Muscle of leg (tissue), 16 donors: ENCODE measurements at places on chromosomes 4 and X.
A peak's percentile ranks its signal among the peaks of the same experiment; 100 is the strongest.

DNA sequence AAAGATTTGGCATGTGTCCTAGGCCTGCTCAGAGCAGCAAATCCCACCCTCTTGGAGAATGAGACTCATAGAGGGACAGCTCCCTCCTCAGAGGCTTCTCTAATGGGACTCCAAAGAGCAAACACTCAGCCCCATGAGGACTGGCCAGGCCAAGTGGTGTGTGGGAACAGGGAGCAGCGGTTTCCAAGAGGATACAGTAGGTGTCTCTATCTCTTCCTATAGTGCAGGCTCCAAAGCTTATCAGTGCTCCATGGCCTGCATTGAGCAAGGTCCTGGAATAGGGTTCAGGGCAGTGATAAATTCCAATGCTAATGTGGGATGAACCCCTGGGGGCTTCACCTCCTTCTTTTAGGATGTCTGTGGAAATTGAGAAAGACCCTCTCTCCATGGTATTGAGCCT is 15.7 kb upstream of the MAGEA10 start:
- no peak for DNase-seq

DNA sequence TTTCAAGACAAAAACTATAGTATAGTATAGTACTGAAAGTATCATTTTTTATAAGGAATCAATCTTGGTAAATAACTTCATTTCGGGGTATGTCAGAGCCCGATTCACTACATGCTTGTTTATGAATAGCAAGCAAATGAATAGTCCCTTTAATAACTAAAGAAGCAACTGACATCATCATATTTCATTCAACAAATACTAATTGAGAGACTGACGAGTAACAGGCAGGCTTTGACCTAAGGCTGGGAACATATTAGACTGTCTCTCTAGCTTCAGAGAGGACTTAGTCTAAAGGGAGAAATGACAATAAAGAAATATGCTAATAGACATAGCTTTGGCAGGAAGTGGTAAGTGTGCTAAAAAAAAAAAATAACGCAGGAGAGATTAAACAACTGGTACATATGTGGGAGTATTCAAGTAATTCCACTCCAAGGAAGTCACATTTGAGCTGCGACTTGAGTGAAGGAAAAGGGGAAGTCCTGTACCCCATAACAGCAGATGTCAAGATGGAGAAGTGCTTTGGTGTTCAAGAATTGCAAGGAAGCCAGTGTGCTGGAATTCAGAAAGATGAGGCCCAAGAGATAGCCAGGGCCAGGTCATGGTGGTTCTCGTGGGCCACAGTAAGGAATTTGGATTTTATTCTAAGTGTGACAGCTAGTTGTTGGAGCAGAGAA is 284.9 kb downstream of the FBXO8 start:
- DNase-seq = no peak

- no peak for DNase-seq
Measured at GRCh38 chrX:53318766-53319353, 37.5 kb upstream of the IQSEC2 start.

DNA sequence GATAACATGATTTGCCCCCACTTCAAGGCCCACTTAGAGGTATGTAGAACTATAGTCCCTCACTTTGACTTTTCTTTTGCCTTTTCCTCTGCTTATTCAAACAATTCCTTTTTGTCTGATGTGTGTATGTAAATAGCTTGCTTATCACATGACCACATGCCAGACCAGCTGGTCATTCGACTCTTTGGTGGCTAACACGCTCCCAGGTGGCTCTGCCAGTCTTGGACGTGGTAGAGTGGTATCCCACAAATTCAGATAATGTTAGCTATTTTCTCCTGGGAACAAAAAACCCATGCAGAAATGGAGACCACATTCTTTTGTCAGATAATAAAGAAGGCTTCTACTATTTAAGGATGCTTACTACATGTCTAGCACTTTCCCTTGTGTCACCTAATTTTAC is 47.9 kb downstream of the ARHGAP24 start:
- peak; percentile 20 for DNase-seq

DNA sequence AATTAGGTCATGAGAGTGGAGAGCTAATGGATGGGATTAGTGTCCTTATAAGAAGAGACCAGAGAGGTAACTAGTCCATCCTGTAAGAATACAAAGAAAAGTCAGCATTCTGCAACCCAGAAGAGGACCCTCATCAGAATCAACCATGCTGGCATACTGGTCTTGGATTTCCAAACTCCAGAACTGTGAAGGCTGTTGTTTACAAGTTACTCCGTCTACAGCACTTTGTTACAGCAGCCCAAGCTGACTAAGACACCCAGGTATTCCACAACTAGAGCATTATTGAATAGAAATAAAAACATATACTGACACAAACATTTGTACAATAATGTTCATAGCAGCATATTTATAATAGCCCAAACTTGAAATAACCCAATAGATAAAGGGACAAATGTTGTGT is 9.2 kb downstream of the TMEM156 start:
- DNase-seq = no peak

DNA sequence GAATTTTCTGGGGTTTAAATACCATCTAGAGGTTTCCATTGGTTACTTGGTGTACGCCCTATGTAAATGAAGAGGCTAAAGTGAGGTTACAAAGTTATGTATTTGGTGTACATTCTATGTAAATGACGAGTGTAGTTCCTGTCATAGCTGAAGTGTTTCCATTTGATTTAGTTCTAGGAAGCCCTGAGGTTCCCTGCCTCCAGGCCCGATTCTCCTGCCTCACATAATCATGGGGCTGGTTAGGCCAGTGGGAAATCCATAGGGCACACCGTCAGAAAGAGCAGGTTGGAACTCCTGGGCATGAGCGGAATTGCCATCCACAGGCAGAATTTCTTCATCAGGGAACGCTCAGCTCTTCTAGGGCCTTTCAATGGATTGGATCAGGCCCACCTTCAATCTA is 24.2 kb upstream of the HOPX start:
- DNase-seq = no peak

DNA sequence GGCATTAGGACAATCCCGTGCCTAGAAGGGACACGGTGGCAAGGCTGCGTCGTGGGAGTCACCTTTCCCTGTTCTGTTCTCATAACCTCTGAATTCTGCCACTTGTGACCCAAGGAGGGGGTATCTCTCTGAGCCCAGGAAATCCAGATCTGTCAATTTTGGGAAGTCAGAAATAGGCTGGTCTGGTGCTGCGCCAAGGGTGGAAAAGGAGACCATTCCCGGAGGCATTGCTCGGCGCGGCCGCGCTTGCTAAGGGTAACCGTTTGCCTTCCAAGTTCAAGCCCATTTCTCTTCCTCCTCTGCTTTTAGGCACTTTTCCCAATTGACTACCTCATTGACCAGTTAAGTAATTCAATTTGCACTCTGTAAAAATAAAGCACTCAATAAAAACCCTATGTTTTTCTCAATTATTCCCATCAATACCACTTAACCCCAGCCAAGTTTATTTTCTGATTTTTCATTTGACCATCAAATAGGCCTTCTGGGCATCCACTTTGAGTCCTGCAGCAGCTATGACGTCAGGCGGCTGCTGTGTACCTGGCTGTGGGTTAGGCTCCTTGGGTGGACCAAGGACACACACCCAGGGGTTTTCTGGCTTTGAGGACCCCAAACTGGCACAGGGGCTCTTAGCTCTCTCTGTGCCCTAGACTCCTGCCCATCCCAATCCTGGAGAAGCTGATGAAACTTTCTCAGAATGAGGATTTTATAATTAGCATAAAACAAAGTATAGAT is 12.5 kb downstream of the SORCS2 start:
- DNase-seq = no peak
